ENCODE measurements at places on chromosomes 3 and 15. TPM values are rescaled to one million over a fixed set of nuclear protein-coding genes. Genes with fewer than 3 reads are reported as not detected.

DNA sequence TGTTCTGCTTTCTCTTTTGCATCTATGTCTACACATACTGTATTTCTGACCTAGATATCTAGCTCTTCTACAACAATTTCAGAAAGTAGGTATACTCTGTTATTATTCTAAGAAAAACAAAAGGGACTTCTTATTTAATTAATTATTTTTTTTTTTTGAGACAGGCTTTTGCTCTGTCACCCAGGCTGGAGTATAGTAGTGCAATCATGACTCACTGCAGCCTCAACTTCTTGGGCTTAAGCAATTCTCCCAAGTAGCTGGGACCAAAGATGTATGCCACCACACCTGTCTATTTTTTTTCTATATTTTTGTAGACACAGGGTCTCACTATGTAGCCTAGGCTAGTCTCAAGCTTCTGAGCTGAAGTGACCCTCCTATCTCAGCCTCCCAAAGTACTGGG is 130.6 kb downstream of the MBNL1 start:
- peak; percentile 66 for DNase-seq

GRCh38 chr3:194880940-194881925 is 195.6 kb downstream of the FAM43A start:
- DNase-seq, result no peak

Gene KIF7
- 10.6 TPM for total RNA-seq

GRCh38 chr3:157274644-157275137 is 114.7 kb upstream of the CCNL1 start:
- peak; percentile 40 for DNase-seq

GRCh38 chr3:129574206-129574605 is 31.2 kb downstream of the H1-8 start:
- DNase-seq, result no peak

Gene THAP10
- total RNA-seq, result 7.9 TPM

- no peak for DNase-seq
Measured at GRCh38 chr15:69824877-69825406, 272.8 kb downstream of the TLE3 start.

Gene RASA2
- total RNA-seq, result 28.9 TPM

GRCh38 chr15:81454024-81454423 is 80.0 kb upstream of the TMC3 start:
- DNase-seq, result no peak

DNA sequence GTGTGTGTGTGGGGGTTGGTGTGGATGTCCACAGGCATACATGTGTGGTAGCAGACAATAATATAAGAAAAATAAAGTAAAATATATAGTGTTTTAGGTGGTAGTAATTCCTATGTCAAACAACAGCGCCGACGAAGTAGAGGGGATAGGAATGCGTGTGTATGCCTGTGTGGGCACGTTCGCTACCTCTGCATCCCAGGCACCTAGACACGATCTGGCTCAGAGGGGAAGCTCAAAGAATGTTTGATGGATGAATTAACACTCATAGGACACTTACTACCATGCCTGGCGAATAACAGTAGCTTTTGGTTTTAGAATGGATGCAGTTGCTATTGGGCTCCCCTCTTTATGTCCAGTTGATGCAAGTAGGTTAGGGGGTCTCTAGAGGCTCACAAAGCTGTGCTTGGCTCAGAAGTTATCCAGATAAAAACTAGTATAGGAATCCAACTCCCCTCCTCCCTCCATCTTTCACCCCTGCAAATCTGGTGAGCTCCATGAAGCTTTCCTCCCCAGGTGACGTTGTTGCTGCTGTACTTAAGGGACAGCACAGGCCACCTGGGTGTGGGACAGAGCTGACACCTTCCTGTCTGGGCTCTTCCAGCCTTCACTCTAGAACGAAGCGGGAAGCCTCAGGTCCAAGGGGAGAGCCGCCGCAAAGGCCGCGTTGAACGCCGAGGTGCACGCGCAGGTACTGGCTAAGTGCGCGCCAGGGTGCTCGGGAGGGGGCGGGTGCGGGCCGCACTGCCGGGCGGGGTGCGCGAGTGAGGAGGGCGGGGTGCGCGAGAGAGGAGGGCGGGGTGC is 192.6 kb upstream of the LYSMD4 start:
- no peak for DNase-seq

- no peak for DNase-seq
Measured at GRCh38 chr3:6155650-6156338, 705.1 kb upstream of the GRM7 start.

DNA sequence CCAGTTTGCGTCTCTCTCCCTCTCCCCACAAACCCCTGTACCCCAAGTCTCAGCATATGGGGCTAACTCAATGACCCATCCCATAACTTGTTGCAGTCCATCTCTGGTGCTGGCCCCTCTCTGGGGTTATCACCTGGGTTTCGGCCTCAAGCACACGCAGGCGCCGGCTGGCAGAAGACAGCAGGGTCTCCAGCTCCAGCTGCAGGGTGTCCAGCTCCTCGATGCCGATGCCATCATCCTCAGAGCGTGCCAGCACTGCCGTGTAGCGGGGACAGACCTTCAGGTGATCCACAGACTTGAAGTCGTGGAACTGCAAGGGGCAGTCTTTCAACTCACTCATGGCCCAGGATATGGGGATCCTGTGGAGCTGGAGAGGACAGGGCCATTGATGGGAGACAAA is 1.1 kb downstream of the TADA3 start:
- DNase-seq, result no peak

DNA sequence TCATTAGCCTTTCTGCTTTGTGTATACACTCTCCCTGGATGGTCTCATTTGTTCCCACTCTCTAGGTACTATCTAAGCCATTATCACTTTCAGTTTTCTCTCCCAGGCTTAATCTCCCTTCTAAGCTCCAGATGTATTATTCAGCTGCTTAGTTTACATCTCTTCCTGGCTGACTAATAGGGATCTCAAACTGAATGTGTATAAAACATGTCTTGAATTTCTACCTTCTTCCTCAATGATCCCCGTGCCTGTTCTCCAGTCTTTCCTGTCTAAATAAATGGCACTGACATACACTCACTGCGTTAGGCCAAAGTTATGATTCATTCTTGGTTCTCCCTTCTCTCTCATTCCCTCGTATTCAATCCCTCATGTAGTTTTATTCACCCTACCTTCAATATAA is 127.3 kb downstream of the NR2F2 start:
- DNase-seq, result no peak

Gene FAM81A
- total RNA-seq, result 2.6 TPM

- DNase-seq, result peak; percentile 77
Measured at GRCh38 chr3:39505866-39506742, 38.6 kb downstream of the MOBP start.

DNA sequence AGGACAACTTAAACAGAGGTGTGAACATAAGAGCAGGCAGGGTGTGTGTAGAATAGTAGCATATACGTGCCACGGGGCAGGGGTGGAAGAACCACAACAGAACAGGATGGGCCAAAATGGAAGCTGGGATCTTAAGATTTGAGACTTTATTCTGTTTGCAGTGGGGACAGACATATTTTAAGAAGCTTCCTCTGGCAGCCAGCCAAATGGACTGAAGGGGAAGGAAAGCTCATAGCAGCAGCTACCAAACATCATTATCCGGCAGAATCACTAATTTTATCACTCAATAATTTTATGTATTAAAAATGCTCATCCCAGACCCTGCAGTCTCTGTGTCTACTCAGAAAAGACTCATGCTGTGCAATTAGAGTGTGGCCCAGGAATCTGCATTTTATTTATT is 130.9 kb upstream of the CTDSPL start:
- no peak for DNase-seq

DNA sequence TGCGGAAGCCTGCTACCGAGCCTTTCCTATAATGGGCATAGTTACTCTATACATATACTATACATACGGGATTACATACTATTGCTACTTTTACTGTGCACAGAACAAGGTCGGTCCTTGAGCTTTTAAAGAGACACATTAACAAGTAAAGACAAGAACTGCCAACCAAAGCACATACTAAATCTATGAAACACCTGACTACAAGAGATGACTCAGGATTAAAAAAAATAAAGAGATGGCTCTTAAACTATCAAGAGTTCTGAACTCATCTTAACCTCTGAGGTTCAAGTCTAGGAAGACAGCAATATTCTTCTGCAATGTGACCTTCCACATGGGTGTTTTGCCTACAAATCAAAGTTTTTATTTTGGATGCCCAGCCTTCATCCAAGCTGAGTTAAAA is 106.8 kb downstream of the TNIK start:
- no peak for DNase-seq

DNA sequence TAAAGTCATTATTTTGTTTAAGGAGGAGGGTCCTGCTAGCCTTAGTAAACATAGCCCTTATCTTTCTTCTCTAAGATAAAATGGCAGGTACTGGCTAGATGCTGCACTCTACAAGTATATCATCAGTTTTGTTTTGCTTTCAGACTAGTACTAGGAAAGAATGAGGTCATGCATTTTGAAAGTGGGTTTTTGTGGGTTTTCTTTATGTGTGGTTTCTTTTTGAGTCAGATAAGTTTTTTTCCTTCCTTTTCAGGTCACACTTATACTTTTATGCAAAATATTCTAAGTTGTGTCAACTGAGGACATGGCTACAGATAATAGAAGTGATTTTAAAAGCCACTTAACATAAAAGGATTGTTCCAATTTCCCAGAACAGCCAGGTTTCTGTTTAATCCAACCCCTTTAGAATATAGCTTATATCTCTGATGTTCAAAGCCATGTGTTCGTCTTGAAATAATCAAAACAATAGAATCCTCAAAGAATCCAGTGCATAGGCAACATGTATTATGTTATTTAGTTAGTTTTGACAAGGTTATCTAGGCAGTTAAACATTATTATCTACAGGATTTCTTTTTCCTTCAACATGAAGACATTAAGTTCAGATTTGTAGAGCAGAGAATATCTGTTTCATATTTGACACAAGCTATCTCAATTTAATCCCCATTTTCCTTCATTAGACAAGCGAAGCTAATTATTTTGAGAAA is 406.2 kb downstream of the RBMS3 start:
- DNase-seq, result peak; percentile 74

Gene ATP8B4
- total RNA-seq, result 0.99 TPM

DNA sequence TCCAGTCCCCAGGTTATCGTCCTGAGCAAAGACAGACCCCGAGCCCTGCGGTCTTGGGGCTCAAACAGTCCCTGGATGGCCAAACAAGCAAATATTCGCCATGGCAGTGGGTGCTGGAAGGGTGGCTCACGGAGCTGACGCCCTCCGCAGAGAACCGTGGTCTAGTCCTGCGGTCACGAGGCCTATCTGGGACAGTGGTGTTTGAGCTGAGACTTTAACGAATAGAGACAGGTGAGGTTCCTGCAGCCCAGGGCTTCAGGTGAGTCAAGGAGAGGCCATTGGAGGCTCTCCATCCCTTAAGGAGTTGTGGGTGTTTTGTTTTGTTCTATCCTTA is 399 bp upstream of the SUCLG2 start:
- no peak for DNase-seq

Gene CPOX
- 57.5 TPM for total RNA-seq

Gene OR5K2
- total RNA-seq, result not detected

DNA sequence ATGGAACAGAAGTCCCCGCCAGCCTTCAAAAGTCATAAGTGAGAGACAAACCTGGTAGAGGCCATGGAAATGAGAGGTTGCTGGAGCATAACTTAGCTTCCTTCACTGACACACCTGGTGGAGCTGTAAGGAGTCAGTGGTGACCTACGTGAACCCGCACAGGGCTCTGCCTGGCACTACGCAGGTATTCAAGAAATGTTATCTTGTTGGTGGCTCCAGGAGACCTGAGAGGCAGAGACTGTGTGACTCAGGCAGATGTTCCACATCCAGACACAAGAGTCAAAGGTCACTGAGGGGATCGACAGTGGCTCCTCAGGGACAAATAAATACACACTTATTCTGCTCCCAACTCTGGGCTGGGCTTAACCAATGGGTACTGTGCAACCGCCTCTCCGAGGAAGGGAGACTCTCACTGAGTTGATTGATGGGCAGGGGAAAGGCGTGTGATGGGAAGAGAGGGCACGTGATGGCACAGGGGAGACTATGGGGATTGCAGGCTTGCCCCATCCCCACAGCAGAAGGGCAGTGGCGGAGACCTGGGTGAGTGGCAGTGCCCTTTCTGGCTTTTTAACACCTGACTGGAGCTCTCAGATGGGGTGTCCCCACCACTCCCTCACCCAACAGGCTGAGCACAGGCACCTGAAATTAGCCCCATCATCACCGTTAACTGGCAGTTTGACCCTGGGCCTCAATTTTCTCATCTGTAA is 111.7 kb upstream of the SMAD3 start:
- no peak for DNase-seq

DNA sequence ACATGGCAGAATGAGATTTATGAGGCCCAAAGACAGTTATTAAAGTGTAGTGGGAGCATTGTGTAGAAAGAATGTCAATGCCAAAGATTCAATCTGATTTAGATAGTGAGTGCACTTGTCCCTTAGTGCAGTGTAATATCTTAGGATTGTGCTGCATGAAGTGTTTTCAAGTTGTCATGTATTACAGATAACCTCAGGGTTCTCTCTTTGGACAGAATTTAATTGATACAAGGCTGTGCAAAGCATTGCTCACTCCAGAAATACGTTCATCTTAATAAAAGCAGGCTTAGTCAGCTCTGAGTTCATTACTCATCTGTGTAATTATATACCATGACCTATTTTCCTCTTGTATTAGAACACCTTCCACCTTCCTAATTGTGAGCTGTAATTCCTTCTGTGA is 16.0 kb upstream of the GPR171 start:
- DNase-seq, result peak; percentile 76

Gene CSPG5
- total RNA-seq, result 0.09 TPM

Gene SUCLG2
- 73.9 TPM for total RNA-seq

Gene CDHR4
- 0.09 TPM for total RNA-seq

- DNase-seq, result no peak
Measured at GRCh38 chr3:179957264-179957845, 79.4 kb downstream of the PEX5L start.

Data from fibroblast of the aortic adventitia (primary cell).